ENCODE measurements at places on chromosomes 4 and X. TPM values are rescaled to one million over a fixed set of nuclear protein-coding genes. Genes with fewer than 3 reads are reported as not detected.

GRCh38 chrX:29490606-29491005 is 724.8 kb upstream of the MAGEB2 start:
- no peak for DNase-seq

GRCh38 chr4:3582091-3582475 is 49.9 kb upstream of the LRPAP1 start:
- no peak for DNase-seq

GRCh38 chrX:128650326-128650725 is 598.1 kb upstream of the ACTRT1 start:
- DNase-seq: no peak

DNA sequence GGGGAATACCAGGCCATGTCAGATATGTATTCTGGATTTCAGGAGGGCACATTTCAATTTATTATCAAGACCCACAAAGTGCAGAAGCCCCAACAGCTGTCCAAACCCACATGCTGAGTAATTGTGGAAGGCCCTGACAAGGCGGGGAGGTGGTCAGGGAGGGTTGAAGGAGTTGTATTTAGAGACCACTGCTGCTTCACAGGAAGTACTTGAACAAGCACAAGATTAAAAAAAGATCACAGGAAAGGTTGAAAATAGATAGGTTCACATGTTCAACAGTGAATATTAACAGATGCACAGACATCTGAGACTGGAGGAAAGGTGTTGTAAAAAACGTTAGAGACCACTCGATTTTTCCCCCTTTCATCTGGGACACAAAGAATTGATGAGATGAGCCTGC is 17.9 kb downstream of the ATP8A1 start:
- no peak for DNase-seq

- no peak for DNase-seq
Observed at GRCh38 chr4:85837439-85837733, 362.4 kb downstream of the ARHGAP24 start.

DNA sequence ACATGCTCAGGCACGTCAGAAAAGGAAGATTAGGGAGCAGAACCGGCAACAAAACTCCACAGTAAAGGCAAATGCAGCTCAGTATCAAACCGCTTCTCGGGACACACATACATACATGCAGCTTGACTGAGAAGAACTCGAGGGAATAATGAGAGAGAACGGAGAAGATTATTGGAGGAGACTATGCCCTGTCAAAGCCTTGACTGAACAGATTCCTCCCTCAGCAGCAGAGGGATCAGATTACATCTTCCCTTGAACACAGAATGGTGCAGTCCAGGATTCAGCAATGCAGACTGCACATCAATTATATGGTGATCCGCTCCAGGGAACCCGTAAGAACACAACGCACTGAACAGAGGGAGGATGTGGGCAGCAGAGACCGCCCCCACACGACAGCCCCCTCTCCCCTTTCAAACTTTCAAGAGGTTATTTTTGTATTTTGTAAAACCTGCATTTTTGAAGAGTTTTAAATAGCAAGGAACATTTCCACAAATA is 183.2 kb downstream of the FBXW7 start:
- no peak for DNase-seq

GRCh38 chr4:10733481-10734062 is 49.0 kb upstream of the CLNK start:
- DNase-seq: no peak

DNA sequence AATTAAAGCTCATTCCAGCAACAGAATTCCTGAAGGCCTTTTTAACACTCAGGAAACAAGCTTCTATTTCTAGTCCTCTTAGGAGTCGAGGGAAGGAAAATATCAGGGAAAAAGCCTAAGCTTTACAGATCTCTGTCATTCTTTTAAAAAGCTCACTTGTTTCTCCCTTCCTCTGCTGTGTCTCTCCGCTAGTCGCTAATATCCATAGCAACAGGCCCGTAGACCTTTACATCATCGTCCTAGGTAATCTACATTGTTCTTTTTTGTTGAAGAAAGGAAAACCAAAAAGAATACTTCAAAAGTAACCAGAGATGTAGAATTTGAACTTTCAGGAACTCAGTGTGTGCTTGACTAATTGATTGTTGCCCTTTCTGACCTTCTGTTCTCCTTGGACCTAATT is 45.9 kb upstream of the MTMR1 start:
- DNase-seq: no peak

- DNase-seq: no peak
Observed at GRCh38 chr4:104906276-104906675, 240.4 kb upstream of the TET2 start.

- DNase-seq: no peak
Observed at GRCh38 chr4:183469285-183469684, 24.8 kb downstream of the CDKN2AIP start.

- DNase-seq: no peak
Observed at GRCh38 chr4:106246441-106246840, 69.6 kb downstream of the TBCK start.

GRCh38 chr4:110271986-110272385 is 73.6 kb upstream of the ELOVL6 start:
- no peak for DNase-seq

- DNase-seq: peak; percentile 19
Observed at GRCh38 chrX:42943051-42943974, 165.3 kb upstream of the PPP1R2C start.

DNA sequence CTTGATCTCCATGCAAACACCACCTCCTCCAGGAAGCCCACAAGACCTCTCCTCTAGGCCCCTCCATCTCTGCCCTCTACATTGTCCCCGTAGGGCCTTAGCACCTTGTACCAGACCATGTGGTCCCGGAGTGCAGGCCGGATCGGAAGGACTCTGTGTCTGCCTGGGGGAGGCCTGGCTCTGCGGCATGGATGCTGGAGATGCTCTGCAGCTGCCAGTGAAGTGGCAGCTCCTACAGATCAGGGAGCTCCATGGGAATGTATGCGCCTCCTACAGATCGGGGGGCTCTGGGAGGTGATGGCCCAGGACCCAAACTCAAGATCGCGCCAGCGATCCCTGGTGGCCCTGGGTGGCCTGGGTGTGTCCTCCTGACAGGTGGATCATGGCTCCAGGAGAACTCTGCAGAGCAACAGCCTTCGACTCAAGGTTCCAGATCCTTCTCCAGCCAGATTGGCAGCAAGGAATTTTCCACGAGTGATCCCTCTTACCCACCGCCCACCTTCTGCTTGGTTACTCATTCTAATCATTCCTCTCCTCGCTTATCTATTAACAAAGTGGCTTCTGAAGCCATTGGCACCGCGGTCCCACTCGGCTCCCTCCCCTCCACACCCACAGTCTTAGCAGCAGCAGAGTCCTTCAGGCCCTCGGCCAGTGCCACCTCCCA is 67.3 kb downstream of the ADRA2C start:
- DNase-seq: no peak

Gene TEC
- total RNA-seq: 2.8 TPM

Gene OCRL
- 4.1 TPM for total RNA-seq

Gene FGF13
- total RNA-seq: not detected

Gene IL2RG
- 213 TPM for total RNA-seq

Gene GRXCR1
- not detected for total RNA-seq

Gene PLAC1
- not detected for total RNA-seq

Gene SYNPO2
- 0.41 TPM for total RNA-seq

Gene ITM2A
- 259 TPM for total RNA-seq

Gene FMR1NB
- total RNA-seq: not detected

All from CD4-positive, alpha-beta T cell (primary cell).